ENCODE measurements at places on chromosomes 6 and 20.

GRCh38 chr20:17023806-17024205 lies 203.0 kb upstream of the PCSK2 start:
- no peak for DNase-seq

GRCh38 chr6:7236306-7237209 lies 76.4 kb downstream of the SSR1 start:
- DNase-seq: no peak

- no peak for DNase-seq
Observed at GRCh38 chr6:72635636-72636035, 13.8 kb downstream of the KCNQ5 start.

- no peak for DNase-seq
Observed at GRCh38 chr20:51487076-51487475, 55.4 kb downstream of the NFATC2 start.

- no peak for DNase-seq
Observed at GRCh38 chr6:122799916-122800686, 11.0 kb downstream of the SMPDL3A start.

DNA sequence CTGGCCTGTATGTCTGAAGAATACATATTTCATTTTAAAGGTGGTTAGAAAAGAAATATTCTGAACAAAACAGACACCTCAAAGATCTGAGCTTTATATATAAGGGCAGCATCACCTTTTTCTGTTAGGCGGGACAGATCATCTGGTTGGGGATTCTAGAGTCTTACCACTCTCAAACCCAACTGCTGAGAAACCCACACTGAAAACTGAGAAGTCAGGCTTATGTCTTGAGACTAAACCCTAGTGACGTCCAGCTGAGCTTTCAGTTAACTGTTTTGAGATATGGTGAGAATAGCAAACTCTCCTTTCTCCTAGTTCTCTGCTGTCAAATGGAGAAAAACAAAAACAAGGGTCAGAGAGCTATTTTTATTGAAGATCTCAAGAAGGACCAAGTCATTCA lies 63.7 kb upstream of the CCN6 start:
- peak; percentile 78 for DNase-seq

DNA sequence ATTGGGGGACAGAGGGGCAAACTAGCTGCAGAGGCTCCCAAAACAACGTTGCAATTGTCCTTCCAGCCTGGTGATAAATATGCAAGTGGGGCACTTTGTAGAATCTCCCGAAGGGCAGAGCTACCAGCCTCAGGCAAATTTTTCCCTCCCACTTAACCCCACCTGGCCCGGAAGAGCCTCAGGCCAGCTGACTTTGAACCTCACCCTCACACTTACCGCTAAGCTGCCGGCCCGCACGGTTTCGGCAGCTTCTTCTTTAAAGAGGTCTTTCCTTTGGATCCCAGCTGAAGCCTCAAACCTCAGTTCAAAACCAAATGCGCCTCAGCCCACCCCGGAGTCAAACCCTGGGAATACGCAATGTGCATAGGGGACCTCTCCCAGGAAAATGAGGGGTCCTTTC lies 2.5 kb downstream of the OVOL2 start:
- no peak for DNase-seq

DNA sequence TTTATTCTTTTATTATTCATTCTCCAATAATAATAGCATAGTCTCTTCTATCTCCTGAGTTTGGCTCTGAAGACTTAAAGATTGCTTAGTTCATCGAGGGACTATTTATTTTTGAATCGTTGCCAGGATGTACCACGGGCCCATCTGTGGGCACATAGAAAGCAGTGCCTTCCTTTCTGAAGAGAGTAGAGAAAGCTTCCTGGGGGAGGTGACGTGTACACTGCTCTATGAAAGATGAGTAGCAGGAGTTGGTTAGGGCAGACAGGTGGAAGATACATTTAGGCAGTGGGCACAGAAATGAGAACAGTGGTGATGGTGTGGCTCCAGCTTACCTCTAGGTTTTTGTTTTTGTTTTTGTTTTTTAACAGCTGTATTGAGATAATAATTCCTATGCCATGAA lies 98.4 kb downstream of the CDKAL1 start:
- DNase-seq: no peak

- no peak for DNase-seq
Observed at GRCh38 chr6:97969065-97969464, 686.0 kb upstream of the MMS22L start.

DNA sequence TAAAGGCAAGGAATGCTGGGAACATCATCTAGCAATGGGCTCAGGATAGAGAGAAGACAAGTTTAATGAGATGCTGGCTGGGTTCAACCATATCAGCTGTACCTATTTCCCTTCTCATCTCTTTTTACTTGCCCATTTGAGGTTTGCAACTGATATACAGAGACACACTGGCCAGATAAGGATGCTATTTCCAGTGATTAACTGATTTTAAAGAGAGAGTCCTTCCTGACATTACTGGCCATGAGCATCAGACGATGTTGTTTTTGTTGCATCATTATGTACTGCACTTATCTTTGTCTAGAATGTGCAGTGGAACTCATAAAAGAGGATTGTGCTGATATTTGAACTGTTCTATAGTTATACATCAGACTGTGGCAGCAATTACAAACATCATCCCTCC lies 252.7 kb downstream of the BTBD3 start:
- no peak for DNase-seq

- DNase-seq: no peak
Observed at GRCh38 chr20:63957004-63957689, 931 bp upstream of the UCKL1 start.

GRCh38 chr6:14674867-14675648 lies 557.5 kb downstream of the CD83 start:
- DNase-seq: no peak

DNA sequence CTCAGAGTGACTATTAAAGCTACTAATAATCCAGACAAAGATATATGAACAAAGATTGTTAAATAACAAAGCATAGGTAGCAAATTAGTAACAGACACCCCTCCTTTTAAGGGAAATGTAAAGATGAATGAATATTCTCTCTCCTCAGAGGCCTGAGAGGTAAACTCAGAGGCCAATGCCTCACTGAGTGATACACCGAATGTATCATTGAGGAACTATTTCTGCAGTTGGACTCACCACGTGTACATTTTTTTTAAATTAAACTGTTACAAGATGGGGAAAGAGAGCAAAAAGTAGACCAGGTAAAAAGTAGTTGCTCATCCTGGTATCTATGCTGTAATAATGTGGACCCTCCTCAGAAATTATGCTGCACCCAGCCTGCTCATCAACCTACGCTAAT lies 72.3 kb upstream of the IPCEF1 start:
- no peak for DNase-seq

GRCh38 chr20:38725148-38725901 lies 1.0 kb downstream of the SLC32A1 start:
- no peak for DNase-seq

DNA sequence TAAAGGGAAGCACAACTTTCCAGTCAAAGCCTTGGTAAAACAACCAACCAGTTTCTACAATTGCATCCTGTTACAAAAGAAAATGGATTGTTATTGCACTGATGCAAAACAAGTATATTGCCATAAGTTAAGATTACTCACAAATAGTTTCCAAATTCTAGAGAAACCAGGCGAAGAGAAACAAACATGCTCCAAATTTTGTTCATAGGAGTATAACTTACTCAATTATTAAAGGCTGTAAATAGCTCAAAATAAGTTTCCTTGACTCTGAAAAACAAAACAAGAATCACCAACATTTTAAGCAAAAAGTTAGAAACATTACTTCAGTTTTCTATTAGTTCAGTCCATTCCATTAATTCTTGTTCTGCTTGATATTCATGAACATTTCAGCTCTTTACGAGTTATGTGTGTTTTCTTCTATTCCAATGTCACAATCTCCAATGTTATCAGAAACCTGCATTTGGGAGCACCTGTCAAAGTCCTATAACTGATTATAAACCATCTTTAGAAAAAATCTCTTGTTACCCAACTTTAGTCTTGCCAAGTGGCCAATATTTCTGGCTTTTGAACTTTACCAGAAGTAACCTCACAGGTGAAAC lies 137.9 kb upstream of the THBS2 start:
- DNase-seq: no peak

GRCh38 chr6:133504761-133505160 lies 263.6 kb downstream of the EYA4 start:
- no peak for DNase-seq

DNA sequence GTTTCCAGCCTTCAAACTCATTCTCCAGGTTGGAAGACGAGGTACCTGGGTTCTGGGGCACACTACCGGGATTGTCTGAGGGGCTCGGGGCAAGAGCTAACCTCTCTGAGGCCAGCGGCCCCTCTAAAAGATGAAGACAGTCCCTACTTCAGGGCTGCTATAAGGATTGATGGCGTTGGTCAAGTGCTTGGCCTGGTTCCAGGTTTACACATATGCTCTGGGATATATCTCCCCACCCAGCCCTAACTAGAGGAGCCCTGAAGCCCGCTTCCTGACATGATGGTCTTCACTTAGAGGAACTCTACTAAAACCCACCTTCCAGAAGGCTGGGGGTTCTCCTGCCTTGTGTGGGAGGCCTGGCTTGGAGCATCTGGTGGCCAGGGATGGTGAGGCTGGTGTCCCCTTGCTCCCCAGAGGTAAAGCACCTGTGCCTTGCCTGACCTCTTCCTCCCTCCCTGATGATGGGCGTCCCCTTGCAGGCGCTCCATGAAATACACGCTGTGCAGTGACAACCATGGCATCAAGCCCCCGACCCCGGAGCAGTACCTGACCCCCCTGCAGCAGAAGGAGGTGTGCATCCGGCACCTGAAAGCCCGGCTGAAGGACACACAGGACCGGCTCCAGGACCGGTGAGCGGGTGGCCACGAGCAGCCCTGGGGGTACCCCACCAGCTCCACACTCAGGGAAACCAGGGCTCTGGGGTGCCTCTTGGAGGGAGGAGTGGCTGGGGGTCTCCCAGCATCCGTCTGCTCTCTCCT lies 28.7 kb downstream of the SDCBP2 start:
- peak; percentile 50 for DNase-seq

GRCh38 chr6:156617941-156618340 lies 159.2 kb upstream of the ARID1B start:
- DNase-seq: no peak

- DNase-seq: no peak
Observed at GRCh38 chr20:44596010-44596409, 13.6 kb downstream of the PKIG start.

DNA sequence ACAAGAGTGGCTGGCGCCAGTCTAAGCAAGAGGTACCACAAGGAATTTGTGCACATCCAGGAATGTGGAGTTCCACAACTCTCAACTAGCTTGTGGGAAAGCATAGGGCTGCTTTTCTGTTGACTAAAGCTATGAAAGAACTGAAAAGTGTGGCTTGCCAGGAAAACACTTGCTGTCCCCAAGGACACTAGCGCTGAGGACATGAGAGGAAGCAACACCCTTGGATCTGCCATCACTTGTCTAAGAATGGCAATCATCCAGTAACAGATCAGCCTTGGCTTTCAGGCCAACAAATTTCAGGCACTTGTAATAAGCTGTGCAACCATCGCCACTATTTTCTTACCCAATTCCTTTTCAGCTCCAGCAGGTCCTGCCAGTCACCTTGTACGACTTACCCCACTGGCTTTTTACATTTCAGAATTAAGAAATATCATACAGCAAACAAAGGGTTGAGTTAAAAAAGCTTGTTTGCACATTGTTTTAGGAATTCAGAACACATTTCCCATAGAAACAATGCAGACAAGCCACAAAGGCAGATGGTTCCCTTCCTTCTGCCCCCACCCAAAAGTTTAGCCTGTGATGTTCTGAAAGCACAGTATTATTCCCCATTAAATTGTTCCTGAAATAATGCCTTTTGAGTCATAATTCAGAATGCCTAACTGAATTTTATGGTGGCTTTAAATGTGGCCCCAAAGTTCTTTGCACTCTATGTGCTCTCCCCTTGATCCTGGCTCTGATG lies 57.9 kb upstream of the SSTR4 start:
- DNase-seq: no peak

DNA sequence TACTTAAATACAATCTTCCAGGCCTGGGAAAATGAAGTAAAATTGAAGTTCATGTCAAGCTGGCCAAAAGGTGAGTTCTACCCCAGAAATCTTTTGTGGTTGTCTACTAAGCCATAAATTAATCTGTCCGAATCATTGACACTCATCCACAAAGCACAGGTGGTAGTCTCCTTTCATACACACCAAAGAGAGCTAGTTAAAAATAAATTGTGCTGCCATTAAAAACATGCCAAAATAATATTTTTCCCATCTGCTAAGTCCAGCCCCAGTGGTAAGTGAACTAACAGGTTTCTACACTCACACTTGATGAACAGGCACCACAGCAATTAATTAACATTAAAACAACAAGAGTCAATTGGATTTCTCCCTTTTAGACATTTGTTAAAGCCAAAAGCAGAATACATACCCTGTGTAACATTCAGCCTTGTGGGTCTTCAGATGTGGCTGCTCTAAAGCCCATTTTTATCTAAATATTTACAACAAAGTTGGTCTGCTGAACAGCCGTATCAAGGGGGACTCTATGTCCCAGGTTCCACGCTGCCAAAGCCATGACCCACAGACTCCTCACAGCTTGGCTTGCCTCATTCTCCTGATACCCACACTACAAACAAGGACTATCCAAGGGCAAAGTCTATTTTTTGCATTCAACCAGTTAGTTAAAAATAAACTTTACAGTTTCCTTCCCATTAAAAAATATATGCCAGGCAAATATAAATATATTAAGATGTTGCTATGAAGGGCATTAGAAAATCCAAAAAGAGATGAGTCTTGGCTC lies 490.4 kb downstream of the BMP2 start:
- no peak for DNase-seq

DNA sequence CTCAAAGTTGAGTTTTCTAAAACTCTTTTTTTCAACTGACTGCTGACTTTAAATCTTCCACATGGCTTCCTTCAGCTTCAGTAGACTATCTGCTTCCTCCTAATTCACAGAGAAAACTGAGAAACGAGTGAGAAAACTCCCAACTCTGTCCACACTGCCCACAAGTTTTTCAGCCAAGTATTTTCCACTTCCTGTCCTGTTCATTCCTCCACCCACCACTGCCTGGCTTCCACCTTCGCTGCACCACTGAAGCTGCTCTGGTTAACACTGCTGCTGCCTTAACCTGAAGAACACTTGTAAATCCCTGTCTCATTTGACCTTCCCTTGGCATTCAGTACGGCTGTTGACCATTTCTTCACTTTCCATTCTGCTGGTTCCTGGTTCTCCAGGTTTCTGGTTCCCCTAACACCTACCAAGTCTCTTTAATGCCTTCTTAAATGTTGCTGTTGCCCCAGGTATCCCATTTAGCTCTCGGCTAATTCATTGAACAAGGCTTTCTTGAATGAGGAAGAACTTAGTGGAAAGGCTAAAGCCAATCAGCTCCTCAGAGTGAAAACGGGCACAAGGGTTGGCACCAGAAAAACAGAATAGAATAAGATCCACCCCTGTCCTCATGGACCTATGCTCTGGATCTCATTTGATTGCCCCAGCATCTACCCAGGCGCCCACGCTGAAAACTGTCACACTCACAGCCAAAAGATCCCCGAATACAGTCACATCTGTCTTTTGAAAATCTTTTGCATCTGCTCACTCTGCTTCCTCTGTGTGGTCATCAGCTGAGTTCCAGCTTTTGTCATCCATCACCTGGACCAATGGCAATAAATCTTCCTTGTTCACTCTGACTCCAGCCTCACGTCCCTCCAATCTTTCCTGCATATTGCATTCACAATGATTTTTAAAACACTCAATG lies 104.4 kb upstream of the TAB2 start:
- no peak for DNase-seq

All from natural killer cell treated with Interleukin-12 subunit alpha and Interleukin-12 subunit beta and Interleukin-15 and Interleukin-18, amount 100 ng/mL, for 72 hours (primary cell).